ENCODE measurements at places on chromosomes 11 and 22.

GRCh38 chr11:100671471-100671870 lies 15.6 kb upstream of the ARHGAP42 start:
- DNase-seq = no peak

GRCh38 chr11:2536440-2536989 lies 91.7 kb downstream of the KCNQ1 start:
- DNase-seq = no peak

GRCh38 chr11:21931436-21932101 lies 261.3 kb upstream of the ANO5 start:
- no peak for DNase-seq

DNA sequence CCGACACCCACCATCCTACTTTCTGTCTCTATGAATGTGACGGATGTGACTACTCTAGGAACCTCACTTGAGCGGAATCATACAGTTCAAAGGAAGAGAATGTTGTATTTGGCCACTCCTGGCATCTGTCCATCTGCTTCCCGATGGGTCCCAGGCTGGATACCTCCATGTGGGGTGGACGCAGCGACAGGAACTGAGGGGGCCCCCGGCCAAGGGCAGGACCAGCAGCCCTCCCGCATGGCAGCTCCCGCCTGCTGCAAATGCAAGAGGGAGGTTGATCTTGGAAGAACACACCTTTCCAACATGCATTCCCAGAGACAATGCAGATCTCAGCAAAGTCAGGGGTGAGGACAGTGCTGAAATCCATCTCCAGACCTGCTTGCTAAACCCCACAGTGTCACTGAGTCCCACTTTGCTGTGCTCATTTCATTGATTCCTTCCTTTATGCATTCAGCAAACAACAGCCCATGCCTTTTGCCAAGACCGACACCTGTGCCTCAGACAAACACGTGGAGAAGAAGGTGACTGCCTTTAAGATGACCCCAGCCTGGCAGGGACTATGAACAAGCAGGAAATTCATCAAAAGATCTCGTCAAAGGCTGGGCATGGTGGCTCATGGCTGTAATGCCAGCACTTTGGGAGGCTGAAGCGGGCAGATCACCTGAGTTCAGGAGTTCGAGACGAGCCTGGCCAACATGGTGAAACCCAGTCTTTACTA lies 246.2 kb downstream of the CTTN start:
- DNase-seq = no peak

- DNase-seq = no peak
Measured at GRCh38 chr11:130088217-130088616, 18.5 kb downstream of the APLP2 start.

- DNase-seq = no peak
Measured at GRCh38 chr11:47383071-47383470, 4.7 kb upstream of the SPI1 start.

DNA sequence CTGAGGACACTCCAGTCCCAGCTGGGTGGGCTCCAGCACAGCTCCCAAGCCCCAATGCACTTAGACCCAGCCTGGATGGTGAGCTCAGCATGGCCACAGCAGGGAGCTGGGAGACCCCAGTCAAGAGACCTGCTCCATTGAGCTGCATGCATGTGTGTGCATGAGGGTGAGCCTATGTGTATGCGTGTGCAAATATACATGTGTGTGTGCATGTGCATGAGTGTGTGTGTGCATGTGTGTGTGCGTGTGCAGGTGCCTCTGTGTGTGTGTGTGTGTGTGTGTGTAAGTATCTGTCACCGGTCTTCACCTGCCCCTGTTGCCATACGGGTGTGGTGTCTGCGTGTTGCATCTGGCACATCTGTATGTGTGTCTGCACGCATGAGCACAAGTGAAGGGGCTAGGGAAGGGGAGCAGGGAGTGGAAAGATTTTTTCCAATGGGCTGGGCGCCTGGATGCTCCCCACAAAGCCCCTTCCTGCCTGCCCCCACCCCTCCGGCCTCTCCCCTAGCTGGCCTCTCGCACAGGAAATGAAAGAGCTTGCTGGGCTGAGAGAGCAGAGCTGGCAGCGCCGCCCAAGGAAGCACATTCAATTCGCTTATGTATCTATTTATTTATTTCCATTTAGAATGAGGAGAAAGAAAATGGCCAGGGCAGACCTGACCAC lies 4.1 kb downstream of the TSPAN32 start:
- DNase-seq = no peak

DNA sequence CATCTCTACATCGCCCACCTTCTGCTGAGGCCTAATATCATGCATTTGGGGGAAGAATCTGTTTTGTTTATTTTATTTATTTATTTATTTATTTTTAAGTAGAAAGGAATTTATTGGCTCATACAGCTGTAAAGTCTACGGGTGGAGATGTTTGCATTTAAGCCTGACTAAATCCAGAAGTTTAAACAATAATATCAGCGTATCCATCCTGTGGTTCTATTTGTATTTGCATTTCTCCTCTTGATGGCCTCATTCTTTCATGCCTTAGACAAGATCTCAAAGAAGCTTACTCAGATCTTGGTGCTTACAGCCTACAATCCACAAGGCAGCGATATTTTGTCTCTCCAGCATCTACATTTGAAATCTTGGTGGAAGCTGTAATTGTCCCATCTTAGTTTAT lies 67.1 kb upstream of the CARD18 start:
- no peak for DNase-seq

DNA sequence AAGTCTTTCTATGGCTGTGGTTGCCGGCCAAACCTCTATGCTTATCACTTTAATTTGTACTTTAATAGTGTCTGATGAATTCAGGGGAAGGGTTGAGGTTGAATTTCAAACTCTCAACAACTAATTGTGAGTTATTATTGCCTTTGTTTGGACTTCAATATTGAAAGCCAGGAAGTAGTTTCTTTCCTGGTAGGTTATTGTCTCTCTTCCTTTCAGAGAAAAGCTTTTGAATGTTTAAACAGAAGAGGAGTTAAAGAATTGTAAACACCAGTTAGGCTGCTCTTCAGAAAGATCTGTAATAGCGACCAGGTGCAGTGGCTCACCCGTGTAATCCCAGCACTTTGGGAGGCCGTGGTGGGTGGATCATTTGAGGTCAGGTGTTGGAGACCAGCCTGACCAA lies 22.2 kb downstream of the NNMT start:
- no peak for DNase-seq

DNA sequence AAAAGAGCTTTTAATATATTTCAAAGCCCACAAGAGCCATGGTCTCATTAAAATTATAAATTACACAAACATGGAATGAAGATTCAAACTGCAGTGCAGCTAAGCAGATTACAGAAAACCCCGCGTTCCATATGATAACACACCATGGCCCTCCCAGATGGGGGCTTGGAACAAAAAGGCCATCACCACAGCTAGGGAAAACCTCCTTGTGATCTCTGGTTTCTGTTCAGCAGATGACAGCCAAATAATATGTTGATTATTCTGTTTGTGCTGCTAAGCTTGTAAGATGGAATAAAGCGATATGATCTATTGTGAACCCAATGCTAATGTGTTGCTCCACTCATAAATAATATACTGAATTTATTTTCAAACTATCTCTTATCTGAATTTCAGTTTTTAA lies 28.5 kb downstream of the IMMP1L start:
- no peak for DNase-seq

GRCh38 chr11:12715941-12716340 lies 41.7 kb downstream of the TEAD1 start:
- DNase-seq = no peak

GRCh38 chr11:95794086-95794485 lies 3.8 kb downstream of the CEP57 start:
- DNase-seq = no peak

GRCh38 chr11:68314203-68315170 lies 2.1 kb downstream of the LRP5 start:
- DNase-seq = no peak

GRCh38 chr22:35631597-35631996 lies 14.5 kb upstream of the MB start:
- peak; percentile 45 for DNase-seq

- no peak for DNase-seq
Measured at GRCh38 chr11:11297578-11297977, 55.5 kb downstream of the CSNK2A3 start.

GRCh38 chr22:47691152-47691895 lies 928.9 kb downstream of the TBC1D22A start:
- no peak for DNase-seq

DNA sequence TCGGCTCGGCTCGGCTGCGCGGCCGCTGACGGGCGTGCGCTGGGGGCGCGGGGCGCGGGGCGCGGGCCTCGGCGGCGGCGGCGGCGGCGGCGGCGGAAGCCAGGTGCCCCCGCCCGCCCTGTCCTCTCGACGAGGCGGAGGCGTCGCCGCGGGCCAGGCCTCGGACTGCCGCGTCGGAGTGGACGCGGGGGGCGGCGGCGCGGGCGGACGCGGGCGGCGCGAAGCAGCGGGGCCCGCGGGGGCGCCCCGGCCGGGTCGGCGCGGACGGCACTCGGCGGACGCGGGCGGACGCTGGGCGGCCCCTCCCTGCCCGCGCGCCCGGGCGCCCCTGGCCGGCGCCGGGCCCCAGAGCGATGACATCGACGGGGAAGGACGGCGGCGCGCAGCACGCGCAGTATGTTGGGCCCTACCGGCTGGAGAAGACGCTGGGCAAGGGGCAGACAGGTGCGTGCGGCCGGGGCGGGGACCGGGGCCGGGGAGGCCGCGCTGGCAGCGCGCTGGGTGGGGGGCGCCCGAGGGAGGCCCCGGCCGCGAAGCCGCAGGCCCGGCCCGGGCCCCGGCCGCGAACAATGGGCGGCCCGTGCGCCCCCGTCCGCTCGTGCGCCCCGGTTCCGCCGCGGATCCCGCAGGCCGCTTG lies at the start of gene BRSK2:
Gene BRSK2 (plus strand): TSS at position 3 of the 637 bp plus-strand sequence. CDS start 351 bp downstream, at position 354.
- no peak for DNase-seq

GRCh38 chr11:18727479-18728236 lies 1.7 kb upstream of the IGSF22 start:
- DNase-seq = no peak

DNA sequence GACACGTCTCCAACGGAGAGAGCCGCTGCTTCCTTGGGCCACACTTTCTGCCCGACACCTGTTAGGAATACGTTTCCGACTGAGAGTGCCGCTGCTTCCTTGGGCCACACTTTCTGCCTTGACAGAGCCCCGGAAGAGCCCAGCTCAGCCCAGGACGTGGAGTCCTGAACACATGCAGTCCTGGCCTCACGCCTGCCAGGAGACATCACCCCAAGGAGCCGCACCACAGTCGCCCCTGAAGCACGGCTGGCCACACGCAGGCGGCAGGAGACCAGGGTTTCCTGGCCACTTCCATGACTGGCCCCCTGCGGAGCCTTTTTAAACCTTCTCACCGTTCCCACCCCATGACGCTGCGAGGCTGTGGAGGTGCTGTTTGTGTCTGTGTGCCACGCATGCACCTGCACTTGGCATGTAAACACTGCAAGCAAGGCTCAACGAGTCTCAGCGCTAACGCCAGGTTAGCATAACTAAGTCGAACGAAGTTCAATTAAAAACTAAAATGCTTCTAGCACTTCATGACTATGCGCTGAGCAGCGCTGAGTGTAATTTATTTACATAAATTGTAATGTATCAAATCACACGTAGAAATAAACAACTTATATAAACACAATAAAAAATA lies 8.8 kb downstream of the TOLLIP start:
- DNase-seq = no peak

DNA sequence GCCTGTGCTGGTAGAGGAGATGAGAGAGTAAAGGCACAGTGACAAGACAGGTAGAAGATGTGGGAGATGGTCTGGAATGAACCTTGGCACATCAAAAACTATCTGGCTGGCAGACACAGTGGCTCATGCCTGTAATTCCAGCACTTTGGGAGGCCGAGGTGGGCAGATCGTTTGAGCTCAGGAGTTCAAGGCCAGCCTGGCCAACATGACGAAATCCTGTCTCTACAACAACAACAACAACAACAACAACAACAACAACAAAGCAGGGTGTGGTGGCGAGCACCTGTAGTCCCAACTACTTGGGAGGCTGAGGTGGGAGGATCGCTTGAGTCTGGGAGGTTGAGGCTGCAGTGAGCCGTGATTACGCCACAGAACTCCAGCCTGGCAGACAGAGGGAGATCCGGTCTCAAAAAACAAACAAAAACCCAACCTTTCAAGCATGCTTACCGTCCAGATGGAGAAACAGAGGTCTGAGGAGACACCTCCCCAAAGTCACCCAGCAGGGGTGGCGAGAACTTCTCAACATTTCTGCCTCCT lies 11.8 kb downstream of the KCTD21 start:
- DNase-seq = no peak

- no peak for DNase-seq
Measured at GRCh38 chr11:132114185-132114584, 743.8 kb downstream of the NTM start.

- DNase-seq = no peak
Measured at GRCh38 chr11:35180317-35181233, 41.6 kb downstream of the CD44 start.

- DNase-seq = no peak
Measured at GRCh38 chr22:24101966-24102365, 79.3 kb upstream of the SUSD2 start.

- DNase-seq = peak; percentile 48
Measured at GRCh38 chr11:63945477-63946163, 6.8 kb downstream of the NAA40 start.

DNA sequence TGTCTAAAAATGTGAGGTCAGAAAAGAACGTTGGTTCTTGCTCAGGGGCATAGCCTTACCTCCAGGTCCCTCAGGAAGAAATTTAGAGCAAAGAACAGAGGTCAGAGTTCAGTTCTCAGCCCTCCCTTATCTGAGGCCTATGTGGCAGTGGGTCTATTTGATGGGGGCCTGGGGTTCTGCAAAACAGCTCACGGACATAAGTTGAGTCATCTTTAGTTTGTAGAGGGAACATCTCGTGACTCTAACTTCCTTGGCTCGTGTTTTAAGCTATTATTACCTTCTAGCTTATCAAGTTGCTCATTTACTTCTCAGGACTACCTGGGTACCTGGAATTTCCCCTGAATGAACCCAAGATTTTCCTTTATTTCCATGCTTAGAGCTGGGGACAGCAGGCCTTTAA lies 91.3 kb upstream of the AMOTL1 start:
- no peak for DNase-seq

- peak; percentile 15 for DNase-seq
Measured at GRCh38 chr11:32003335-32003734, 87.5 kb upstream of the RCN1 start.

GRCh38 chr22:40651563-40652501 lies 15.3 kb upstream of the MRTFA start:
- DNase-seq = peak; percentile 100

- no peak for DNase-seq
Measured at GRCh38 chr22:41875531-41876270, 39.2 kb downstream of the SHISA8 start.

DNA sequence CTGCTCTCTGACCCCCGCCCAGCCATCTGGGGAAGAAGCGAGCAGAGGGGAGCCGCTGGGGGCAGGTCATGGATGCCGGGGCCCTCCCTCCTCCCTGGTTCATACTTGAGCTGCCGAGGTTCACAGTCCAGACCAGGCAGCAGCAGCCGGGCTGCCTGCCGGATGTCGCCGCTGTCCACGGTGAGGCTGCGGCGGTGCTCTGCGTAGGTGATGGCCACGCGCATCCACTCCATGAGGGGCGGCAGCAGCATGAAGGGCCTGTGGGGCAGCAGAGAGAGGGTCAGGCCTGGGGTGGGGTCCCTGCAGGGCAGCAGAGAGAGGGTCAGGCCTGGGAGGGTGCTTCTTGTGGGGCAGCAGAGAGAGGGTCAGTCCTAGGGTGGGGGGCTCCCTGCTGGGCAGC lies 67.6 kb downstream of the NAT10 start:
- DNase-seq = no peak

Measured in Caki2 (cell line).